Activated T-helper 1 cell treated with Interleukin-2 at 50 U/mL for 16 hours (primary cell): ENCODE measurements at places on chromosomes 4 and X.

DNA sequence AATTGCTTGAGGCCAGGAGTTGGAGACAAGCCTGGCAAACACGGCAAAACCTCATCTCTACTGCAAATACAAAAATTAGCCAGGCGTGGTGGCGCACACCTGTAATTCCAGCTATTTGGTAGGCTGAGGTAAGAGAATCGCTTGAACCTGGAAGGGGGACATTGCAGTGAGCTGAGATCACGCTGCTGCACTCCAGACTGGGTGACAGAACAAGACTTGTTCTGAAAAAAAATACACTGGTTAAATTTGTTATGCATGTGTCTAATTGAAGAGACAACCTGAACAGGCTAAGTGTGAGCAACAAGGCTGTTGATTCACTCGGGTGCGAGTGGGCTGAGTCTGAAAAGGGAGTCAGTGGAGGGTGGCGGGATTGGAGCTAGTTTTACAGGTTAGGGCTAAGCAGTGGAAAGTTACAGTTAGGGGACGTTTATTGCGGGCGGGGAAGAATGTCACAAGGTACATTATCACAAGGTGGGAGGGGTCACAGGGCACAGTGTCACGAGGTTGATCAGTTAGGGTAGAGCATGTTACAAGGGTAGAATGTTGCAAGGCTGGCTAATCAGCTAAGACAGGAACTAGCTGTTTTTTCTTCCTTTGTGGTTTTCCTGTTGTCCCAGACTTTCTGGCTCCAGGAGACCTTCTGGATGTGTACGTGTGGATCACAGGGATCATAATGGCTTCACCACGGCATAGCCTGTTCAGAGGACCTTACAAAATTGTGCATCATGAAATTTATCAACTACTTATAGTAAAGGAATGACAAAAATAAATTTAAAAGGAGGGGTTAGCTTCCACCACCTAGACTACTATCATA is 115.8 kb downstream of the NAA11 start:
- DNase-seq = no peak

DNA sequence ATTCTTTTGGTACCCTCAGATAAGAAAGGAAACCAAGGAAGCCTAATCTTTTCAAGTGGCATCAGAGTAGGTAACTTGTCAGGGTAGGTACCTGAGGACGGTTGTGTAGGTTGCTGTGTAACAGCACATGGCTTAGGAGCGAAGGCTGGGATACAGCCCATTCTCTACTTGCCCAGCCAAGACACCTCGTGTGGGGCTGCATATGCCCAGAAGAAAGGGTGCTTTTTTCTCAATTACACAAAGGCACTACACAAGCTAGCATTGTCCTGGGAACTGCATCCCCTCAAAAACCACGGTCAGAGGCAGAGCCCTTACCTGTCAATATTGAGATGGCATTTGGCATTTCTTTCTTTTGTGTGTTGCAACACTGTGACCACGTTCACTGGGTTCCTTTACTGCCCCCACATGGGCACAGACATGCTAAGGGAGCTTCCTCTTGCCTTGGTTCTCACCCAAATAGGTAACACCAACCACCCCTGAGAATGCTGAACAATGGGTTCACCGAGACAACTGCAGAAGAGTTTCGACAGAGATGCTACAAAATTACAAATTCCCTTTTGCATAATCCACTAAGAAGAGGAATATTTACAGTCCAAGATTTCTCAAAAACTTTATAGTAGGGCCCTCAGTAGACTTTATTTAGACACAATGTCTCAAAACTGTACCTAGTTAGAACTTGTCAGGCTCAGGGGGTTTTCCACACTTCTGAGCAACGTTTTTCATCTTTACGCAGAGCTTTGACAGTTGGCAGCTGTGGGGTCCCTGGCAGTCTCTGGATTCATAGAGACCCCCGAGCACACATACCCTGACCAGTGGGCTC is 35.8 kb upstream of the TNIP3 start:
- DNase-seq = peak; percentile 1

GRCh38 chr4:155564086-155564485 is 102.6 kb upstream of the GUCY1A1 start:
- DNase-seq = no peak

- DNase-seq = no peak
Measured at GRCh38 chr4:153333874-153334273, 10.6 kb upstream of the MND1 start.

DNA sequence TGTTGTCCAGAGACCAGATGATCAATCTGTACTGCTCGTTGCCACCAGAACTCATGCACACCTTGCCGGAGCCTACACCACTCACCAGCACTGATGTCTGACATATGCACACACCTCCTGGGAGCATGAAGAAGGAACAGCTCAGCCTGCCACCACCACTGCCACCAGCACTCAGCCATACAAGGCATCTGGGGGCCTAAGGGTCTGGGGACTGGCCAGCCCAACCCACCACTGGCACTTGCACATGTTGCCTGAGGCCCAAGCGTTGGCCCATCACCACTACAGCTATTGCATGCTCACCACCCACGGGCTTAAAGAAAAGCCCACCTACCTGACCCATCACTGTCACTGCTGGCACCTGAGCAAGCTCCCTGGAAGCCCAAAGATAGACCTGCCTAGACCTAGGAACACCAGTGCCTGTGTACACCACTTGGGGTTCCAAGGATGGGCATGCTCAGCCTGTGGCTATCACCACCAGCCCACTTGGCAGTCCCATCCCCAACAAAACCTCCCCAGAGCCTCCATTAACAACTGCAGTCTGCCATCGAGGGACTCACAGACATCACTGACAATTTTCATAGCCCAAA is 174.3 kb upstream of the GRID2 start:
- no peak for DNase-seq

DNA sequence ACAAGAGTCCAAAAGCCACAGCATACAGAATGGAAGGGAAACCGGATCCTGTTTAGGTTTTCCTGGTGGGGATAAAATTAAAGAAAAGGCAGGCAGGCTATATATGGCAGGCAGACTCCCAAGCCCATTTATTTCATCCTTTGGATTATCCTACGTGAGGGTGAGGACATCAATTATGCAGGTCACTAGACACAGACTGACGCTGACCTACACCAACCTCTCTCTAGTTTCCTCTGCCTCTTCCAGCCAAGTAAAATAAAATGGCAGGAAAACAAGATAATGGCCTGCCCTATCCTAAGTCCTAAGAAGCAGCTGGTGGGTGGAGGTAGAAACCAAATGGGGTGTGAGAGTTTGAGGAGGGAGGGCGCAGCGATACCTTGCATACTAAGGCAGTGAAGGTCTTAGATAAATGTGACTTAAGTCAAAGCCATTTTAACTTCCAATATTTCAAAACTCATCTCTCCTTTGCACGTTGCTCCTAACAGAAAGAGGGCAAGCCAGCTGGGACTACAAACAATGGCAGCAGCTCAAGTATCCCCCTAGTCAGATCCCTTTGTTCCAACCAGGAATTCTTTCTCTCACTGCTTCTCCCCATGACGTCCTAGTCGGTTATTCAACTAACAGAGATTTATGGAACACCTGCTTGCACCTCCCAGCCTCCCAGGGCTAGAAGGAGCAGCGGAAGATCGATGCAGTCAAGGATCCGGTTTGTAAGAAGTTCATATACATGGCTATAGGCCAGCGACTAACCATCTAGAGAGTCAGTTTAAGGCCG is 72.8 kb downstream of the IRF2 start:
- no peak for DNase-seq

DNA sequence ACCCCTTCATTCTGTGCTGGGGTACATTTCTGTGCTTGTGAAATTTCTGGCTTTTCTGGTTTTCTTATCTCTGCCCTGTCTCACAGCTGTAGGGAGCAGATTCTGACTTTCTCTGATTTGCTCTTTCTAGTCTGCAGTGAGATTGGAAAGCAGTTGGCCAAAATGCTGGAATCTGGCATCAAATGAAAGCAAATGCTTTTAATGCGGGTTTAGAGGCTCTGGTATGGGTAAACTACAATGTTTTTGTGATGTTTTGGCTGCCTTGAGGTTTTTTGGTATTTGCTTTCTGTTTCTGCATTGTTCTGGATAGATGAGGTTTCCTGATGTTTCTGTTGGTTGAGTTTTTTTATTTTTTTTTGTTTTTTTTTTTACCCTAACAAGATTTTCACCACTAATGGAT is 23.8 kb downstream of the SMIM20 start:
- no peak for DNase-seq

- no peak for DNase-seq
Measured at GRCh38 chrX:79573760-79574159, 206.6 kb upstream of the ITM2A start.

- DNase-seq = no peak
Measured at GRCh38 chr4:116180157-116180601, 905.2 kb downstream of the TRAM1L1 start.

DNA sequence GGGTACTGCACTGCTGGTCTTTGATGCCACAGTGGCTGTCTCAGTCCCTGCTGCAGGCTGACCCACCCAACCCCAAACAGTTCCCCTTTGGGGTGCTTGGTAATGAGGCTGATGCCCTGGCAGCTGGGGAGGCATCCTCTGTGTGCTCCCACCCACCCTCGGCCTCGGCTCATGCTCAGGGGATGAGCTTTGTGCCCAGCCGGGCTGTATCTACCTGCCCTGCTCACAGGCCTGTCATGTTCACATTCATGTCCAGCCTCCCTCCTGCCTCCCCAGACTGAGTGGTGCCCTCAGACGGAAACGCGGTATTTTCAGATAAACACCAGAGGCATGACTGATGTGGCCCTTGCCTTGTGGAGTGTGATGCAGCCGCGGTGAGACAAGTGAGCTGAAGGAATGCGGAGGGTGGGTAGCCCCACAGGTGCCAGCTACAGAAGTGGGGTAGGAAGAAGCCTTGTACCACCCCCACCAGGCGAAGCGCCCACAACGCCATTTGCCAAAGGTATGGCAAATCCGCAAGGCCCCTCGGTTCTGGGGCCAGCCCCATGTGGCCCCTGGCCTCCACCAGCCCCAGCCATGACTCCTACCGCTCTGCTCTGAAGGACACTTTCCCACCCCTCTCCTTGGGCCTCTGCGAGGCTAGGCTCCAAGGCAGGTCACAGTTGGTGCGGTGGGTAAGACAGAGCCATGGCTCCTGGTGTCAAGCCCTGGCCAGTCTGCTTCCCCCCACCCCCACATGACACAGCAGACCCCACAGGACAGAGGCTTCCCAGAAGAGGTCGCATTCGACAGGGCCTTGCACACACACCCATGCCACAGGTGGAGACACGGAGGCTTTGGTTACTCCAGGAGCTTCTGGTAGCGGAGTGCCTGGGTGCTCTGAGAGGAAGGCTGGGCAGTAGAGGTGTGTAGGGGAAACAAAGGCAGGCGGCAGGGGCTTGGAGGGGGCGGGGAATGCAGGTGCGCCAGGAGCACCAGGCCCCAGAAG is 1.8 kb upstream of the RENBP start:
- DNase-seq = no peak

DNA sequence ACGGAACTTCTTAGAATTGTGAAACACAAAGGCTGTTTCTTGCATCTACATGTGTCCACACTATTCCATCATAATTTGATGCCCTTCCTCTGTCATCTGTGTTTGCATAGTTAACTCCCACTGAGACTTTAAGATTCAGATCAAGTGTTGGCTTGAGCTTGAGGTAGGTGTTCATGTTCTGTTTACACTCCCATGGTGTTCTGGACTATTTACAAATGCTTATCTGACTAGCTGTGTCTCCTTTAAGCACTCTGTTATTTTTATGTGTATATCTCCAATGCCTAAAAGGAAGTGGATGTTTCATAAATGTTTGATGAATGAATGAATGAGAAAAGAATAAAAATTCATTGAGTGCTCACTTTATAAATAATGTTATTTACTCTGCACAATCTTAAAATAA is 622.7 kb downstream of the RAB28 start:
- no peak for DNase-seq

GRCh38 chr4:83217721-83218522 is 66.7 kb downstream of the COQ2 start:
- DNase-seq = peak; percentile 44

DNA sequence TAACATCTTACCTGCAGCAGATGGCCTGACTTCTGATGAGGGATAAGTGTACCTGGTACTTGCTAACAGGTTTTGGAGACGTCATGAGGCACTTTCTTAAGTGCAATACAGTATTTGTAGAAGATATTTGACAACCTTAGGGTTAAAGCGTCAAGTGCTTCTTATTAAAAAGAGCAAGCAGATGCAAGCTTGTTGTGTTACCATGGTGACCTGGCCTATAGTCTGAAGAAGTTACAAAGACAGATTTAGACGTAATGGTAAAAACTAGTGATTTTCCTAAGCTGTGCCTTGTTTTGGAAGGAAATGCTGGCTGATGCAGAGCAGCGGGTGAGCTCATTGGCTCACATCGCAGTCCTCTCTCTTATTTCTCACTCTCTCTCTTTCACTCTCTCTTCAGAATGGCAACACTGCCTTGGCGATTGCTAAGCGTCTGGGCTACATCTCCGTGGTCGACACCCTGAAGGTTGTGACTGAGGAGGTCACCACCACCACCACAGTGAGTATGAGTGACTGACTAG is 243.6 kb downstream of the ANK2 start:
- DNase-seq = no peak

GRCh38 chr4:91990726-91991125 is 313.0 kb upstream of the GRID2 start:
- DNase-seq = no peak

GRCh38 chrX:11759172-11759460 is 1.1 kb downstream of the MSL3 start:
- no peak for DNase-seq

- DNase-seq = no peak
Measured at GRCh38 chrX:147875866-147876596, 35.7 kb upstream of the FMR1 start.

DNA sequence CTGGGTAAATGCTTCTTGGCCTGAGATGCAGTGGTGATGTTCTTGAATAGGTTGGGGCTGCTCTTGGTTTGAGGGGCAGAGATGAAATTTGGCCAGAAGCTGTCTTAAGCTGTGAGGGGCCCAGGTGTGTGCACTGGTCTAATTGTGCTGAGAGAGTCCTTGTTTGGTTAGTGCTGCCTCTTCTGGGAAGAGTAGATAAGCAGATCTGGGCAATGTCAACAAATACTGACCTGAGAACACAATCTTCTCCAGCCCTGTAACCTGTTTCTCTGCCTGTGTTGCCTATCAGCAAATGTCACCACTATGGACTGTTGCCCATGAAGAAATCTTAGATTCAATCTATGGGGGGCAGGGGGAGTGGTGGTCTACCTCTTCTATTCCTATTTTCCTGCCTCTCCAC is 17.2 kb upstream of the USP27X start:
- DNase-seq = no peak

GRCh38 chr4:94669672-94670664 is 87.8 kb upstream of the BMPR1B start:
- no peak for DNase-seq
